Naive thymus-derived CD4-positive, alpha-beta T cell (primary cell): ENCODE measurements at places on chromosomes 13 and 19.
A peak's percentile ranks its signal among the peaks of the same experiment; 100 is the strongest.

- peak; percentile 28 for DNase-seq
Measured at GRCh38 chr19:16627193-16627927, 644 bp downstream of the MED26 start.

GRCh38 chr19:38020311-38020710 lies 113.3 kb downstream of the SIPA1L3 start:
- DNase-seq = no peak

- no peak for DNase-seq
Measured at GRCh38 chr13:42832341-42833096, 51.1 kb downstream of the FAM216B start.

DNA sequence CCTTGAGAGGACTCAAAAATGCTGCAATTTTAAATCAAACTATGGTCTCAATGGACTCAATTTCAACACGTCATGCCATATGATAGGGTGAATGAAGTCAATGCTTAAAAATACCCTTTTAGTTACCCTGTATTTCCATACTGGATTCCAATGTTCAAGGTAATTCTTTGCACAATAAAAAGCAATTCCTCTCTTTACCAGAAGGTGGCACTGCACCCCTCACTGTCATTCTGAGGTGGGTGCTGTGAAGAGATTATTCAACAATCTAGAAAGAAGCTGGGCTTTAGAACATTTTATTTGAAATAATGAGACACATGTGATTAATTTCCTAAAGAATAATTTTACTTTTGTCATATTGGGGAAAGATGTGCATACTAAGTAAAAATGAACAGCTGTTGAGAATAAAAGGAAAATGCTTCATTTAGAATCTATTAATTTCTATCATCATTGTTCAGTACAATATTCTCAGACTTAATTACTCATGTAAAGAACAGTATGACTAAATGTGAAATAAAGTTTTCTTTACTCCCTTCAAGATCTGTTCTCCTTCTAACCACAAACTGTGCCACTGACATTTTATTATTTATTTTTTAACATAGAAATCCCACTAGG lies 789.1 kb downstream of the GPC5 start:
- DNase-seq = peak; percentile 15

DNA sequence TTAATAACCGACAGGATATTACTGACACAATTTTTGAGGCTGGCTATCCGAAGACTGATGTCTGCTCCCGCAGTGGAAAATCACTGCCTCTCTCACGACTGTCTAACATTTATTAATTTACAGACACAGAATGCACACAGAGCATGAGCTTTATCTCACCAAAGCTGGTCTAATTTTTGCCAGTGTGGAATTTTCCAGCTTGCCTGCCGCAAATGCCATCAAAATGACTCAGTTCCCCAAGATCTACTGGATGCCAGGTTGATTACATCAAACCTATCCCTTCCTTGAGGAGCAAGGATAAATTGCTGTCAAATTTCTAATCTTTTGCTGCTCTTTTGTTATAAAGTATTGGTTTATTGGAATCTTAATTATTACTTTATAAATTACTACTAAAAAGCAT lies 1775.1 kb upstream of the PCDH20 start:
- no peak for DNase-seq

- peak; percentile 0 for DNase-seq
Measured at GRCh38 chr13:71867131-71867814, at the start of gene DACH1. TSS of gene DACH1 (minus strand) at chr13:71867204.

DNA sequence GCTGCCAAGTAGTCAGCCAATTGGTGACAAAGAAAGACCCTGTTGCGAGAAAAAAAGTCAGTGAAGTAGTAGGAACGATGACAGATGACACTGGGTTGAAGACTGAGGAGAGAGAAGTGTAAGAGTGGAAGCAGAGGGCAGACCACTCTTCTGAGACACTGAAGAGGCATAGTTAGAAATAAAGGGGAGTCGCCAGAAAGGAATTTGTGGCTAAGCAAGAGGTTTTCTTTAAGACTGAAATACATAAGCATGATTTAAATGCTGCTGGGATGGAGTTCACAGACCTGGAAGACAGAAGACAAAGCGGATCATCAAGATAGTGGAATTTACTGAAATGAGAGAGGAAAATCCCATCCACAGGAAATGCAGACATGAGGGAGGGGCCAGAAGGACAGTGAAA lies 56.2 kb upstream of the USPL1 start:
- DNase-seq = no peak

- no peak for DNase-seq
Measured at GRCh38 chr13:114229506-114229905, 5.2 kb upstream of the CDC16 start.

DNA sequence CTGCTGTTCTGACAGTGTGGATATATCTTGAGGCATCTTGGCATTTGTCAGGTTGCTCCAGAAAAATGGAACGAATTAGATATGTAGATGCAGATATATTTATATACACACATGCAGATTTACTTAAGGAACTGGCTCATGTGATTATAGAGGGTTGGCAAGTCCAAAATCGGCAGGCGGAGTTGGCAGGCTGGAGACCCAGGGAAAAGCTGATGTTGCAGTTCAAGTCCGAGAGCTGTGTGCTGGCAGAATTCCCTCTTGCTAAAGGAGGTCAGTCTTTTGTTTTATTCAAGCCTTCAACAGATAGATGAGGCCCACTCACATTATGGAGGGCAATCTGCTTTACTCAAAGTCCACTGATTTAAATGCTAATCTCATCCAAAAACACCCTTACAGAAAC lies 24.4 kb upstream of the CSNK1A1L start:
- DNase-seq = no peak

GRCh38 chr19:3321696-3322095 lies 44.7 kb upstream of the NFIC start:
- no peak for DNase-seq

GRCh38 chr19:53826876-53827275 lies 2.8 kb upstream of the NLRP12 start:
- DNase-seq = no peak

- DNase-seq = peak; percentile 34
Measured at GRCh38 chr19:5154129-5154798, 185.4 kb downstream of the KDM4B start.

DNA sequence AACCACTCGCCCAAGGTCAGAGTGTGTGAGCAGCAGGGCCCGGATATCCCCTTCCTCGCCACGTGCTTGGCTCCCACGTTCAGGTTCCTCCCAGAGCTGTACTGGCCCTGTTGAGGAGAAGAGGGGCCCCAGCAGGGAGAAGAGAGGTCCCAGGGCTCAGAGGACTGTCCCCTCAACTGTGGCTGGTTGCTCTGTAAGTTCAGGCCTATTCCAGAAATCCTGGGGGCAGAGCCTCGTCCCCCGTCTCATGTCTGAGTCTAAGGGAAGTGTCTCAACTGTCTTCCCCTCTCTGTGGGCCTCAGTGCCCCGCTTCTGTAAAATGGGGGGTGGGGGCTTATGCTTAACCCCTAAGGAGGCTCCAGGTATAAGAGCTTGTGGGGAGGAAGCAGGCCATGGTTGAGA lies 3.9 kb downstream of the PPP5C start:
- DNase-seq = peak; percentile 19

- no peak for DNase-seq
Measured at GRCh38 chr13:44840131-44840530, 149.1 kb downstream of the NUFIP1 start.

DNA sequence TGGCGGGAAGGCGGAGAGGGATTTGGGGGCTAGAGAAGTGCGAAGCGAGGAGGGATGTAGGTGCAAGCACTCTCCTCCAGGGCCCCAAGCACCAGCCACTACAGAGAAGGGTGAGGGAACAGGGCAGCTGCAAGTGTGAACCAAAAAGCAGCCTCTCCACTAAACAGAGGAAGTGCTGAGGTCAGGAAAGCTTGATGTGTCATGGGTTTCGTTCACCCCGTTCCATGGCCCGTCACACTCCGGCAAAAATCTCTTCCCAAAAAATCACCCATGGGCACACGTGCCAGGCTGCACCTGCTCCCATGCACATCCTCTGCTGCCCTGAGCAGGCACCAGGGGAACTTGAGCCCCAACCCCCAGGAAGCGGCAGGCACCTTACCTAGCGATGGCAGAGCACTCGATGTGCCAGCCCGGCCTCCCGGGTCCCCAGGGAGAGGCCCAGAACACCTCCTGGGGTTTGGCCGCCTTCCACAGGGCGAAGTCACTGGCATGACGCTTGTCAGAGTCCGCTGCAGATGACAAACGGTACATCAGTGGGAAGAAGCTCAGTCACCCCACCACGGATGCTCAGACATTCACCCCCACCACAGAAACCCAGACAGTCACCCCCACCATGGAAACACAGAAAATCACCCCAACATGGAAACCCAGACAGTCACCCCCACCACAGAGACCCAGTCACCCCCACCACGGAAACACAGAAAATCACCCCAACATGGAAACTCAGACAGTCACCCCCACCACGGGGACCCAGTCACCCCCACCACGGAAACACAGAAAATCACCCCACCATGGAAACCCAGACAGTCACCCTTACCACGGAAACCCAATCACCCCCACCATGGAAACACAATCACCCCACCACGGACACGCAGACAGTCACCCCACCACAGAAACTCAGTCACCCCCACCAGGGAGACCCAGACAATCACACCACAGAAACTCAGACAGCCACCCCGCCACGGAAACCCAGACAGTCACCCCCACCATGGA lies 29.0 kb downstream of the CARS2 start:
- DNase-seq = no peak

DNA sequence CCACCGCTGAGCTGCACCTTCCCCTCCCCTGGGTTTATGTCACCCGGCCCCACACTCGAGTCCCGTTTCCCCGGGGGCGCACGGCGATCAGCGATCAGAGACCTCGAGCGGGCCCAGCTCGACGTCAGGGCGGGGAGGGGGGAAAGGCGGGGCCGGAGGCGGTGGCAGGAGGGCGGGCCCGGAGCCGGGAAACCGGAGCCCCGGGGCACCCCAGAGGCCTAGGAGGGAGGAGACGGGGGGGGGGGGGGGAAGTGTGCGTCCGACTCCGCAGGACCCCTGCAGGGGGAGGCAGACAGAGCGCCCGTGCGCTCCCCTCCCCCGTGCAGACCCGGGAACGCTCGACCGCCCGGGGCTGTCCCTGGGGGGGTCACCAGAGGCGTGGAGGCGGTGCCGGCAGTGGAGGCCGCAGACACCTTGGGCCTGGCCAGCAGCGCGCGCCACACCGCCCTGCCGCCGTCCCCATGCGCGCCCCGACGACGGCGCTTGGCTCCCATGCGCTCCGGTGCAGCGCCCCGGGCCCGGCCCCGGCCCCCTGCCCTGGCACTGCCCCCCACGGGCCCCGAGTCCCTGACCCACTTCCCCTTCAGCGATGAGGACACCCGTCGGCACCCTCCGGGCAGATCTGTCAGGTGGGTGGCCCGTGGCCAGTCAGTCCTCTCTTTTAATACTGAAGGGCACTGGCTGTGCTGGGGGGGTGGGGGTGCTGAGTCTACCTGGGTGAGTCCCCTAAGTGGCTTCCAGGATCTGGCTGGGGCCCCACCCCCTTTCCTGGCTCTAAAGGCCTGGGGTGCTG lies 11.8 kb downstream of the PDE4A start:
- no peak for DNase-seq

- DNase-seq = peak; percentile 32
Measured at GRCh38 chr19:32676186-32676894, 692 bp downstream of the RGS9BP start.

GRCh38 chr13:61463024-61463423 lies 47.4 kb upstream of the PCDH20 start:
- no peak for DNase-seq

DNA sequence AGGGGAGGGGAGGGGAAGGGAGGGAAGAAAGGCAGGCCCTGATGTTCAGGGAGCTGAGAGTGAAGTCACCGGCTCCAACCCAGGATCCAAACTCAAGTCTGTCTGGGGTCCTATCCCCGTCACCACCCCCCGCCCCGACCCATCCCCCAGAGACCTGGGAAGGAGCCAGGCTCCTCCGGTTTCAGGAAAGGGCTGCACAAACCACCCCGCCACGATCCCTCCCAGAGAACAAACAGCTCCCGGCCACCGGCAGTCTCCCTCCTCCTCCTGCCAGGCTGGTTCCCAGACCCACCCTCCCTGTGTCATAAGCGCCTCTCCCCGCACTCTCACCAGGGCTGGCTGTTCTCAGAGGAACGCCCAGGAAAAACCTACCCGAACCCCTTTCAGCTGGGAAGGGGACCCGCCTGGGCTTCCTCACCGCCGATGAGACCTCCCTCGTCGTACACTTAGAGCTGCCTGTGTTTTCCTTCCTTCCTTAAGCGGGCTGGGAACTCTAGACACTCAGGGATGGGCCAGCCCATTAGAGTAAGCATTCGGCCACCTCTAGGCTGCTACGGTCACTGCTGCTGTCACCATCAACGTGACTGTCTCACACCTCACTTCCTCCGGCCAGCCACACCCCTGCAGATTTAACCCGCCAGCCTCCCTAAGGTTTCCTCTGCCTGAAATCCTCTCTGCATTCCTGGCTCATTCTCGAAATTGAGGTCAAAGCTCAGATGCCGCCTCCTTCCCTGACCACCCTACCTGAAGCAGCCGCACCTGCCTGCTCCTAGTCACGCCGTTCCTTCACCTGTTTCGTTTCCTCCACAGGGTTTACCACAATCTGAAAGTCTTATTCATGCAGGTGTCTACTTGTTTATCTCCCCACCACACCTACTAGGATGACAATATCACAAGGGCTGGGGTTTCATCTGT lies 6.3 kb upstream of the RDH13 start:
- no peak for DNase-seq

DNA sequence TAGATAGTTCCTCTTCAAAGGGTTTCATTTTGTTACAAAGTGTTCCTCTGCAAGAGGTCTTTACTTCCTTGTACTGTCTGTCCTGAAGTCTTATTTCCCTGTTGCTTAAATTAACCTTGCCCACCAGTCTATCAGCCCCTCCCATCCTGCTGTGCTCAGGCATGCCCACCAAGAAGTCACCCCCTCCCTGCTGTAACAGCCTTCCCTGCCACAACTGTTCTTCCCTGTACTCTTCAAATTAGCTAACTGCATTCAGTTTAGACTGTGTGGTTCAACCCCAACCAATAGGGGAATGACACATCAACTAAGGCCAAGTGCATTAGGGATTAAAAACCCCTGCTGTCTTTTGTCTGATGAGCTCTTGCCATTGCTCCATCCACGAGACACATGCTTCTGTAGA lies 34.4 kb upstream of the ZNF562 start:
- no peak for DNase-seq

DNA sequence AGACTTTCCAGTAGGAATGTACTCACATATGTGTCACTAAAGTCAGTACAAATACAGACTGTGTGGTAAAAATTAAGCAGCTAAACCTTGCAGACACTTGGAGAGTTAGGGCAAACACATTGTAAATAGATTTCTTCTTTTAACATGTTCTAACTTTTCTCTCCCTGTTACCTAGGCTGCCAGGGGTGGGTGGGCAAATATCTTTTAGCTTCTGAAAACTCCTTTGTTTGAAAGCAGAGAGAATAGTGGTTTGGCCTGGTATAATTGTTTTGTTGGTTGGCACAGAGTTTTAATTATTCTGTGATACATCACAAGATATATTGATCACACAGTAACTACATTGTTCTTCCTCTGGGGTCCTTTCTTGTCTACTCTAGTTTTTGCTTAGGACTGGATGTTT lies 289.8 kb upstream of the DACH1 start:
- no peak for DNase-seq

DNA sequence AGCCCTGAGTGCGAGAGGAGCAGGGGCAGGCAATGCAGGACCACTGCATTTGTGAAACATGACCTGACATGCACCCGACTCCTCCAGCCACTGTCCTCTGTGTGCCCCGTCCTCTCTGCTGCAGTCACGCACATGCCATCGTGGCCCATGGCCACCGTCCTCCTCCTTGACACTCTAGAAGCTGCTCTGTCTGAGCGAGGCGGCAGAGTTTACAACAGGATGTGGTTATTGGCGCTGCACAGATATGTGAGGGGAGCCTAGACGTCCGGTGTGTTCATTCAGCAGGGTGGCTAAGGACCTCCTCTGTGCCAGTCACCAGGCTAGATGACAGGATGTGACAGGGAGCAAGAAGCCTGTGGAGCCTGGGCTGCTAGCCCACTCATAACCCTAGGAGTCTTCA lies 277.8 kb downstream of the FOXO1 start:
- DNase-seq = peak; percentile 88
